ENCODE measurements at places on chromosomes 6 and 20.

GRCh38 chr20:63210011-63210605 is 5.8 kb downstream of the YTHDF1 start:
- DNase-seq, result no peak

DNA sequence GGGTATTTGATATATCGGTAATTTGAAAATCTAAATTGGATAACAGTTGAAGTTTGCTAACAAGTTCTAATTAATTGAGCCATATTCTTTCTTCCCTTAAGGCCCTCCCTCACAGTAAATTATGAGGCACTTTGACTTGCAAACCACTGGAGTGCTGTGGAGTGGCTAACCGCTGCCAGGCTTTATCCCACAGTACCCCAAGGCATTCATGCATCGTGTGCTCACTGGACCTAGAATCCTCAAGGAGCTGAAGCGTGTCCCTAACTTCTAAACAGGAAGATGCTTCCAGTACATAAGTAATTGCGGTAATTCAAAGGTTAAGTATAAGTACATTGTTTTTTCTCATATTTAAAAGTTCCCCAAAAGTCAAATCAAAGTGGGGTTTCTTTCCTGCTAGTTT is 499.9 kb downstream of the TFAP2A start:
- no peak for DNase-seq

- no peak for DNase-seq
Measured at GRCh38 chr6:45841062-45841461, 174.6 kb downstream of the CLIC5 start.

DNA sequence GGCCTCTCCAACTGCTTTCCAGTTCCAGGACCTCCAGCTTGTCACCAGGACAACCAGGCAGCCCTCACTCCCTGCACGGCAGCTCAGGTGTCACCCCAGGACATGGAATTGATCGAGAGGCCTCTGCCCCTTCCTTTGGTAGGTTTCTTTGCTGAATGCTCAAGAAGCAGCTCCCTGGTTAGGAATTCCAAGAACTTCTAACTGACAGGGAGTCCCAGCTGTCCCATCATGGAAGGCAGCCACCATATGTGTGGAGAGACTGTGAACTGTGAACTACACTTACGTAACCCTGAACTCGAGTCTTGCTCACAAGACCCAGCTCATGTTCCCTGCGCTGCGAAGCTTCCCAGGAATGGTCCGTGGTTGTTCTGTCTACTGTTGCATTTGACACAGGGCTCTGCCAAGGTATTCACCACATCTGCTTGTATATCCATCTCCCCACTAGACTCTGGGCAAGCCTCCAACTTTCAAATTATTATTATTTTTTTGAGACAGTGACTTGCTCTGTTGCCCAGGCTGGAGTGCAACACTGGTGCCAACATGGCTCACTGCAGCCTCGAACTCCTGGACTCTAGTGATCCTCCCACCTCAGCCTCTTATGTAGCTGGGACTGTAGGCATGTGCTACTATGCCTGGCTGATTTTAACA is 35.7 kb downstream of the MGME1 start:
- no peak for DNase-seq

GRCh38 chr6:117401799-117402198 is 23.9 kb downstream of the ROS1 start:
- no peak for DNase-seq

- DNase-seq, result no peak
Measured at GRCh38 chr6:108676555-108676954, 115.8 kb downstream of the FOXO3 start.

GRCh38 chr6:140485740-140486449 is 1111.4 kb upstream of the CITED2 start:
- peak; percentile 89 for DNase-seq

DNA sequence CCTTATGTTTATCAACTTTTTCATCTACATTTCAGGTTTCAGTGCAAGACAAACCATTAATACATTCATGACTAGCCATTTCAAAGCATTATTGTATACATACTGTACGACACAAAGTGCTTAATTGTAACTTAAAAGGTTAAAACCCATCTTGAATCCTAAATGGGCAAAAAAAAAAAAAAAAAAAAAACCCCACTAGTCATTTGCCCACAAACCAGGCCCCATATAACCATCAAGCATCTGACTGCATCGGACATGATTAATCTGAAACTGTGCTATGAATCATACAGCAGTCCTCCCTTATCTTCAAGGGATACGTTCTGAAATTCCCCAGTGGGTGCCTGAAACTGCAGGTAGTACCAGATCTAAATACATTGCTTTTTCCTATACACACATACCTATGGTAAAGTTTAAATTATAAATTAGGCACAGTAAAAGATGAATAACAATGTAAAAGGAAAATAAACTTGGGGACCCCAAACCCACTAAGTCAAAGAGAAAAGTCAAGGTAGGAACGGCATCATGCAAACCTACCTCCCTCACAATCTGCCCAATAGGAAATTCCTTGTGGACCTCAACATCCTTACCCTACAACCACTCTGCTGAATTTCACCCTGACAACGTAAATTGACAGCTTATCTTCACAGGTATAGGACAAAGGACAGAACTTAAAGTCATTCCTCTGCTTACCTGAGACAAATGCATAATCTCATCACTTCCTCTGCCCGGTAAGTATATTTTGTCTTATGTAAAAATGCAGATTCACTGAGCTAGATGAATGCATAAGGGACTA is 14.3 kb downstream of the B4GALT5 start:
- DNase-seq, result peak; percentile 82

DNA sequence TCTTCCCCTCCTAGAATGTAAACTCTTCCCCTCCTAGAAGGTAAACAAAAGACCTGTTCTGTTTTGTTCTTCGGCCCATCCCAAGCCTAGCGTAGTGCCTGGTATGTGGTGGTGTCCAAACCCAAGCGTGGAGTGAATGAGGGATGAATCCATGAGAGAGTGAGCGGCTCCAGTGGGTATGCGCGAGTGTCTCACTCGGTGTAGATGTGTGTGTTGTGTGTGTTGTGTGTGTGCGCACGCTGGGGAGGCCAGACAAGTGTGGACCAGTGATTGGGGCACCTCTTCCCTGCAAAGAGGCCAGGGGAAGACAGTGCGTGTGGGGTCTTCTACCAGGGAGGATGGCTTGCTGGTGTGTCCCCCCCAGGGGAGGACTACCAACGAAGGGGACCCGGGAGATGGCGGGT is 392 bp upstream of the SLC2A10 start:
- no peak for DNase-seq

DNA sequence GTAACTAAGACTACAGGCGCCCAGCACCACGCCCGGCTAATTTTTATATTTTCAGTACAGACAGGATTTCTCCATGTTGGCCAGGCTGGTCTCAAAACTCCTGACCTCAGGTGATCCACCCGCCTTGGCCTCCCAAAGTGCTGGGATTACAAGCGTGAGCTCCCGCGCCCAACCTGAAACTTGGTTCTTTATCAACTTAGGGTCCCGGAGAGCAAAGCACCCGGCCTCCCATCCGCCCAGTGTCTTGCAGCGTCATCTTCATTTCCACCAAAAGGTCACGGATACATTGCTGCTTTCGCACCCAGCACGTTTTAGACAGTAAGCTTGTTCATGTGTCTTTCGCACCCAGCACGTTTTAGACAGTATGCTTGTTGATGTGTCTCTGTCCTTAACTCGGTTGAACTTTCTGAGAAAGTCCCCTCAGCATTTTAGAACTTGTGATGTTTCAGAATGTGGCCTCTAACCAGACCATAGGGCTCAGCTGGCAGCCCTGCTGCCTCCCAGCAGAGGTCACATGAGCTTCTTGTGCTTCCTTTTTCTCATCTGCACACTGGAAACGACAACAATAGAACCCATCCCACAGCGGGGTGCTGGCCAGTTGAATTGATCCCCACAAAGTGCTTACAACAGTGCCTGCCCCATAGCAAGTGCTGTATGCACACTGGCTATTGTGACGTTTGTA is 48.8 kb downstream of the PRR18 start:
- DNase-seq, result no peak

GRCh38 chr20:1430004-1430451 is 36.6 kb downstream of the NSFL1C start:
- peak; percentile 45 for DNase-seq

DNA sequence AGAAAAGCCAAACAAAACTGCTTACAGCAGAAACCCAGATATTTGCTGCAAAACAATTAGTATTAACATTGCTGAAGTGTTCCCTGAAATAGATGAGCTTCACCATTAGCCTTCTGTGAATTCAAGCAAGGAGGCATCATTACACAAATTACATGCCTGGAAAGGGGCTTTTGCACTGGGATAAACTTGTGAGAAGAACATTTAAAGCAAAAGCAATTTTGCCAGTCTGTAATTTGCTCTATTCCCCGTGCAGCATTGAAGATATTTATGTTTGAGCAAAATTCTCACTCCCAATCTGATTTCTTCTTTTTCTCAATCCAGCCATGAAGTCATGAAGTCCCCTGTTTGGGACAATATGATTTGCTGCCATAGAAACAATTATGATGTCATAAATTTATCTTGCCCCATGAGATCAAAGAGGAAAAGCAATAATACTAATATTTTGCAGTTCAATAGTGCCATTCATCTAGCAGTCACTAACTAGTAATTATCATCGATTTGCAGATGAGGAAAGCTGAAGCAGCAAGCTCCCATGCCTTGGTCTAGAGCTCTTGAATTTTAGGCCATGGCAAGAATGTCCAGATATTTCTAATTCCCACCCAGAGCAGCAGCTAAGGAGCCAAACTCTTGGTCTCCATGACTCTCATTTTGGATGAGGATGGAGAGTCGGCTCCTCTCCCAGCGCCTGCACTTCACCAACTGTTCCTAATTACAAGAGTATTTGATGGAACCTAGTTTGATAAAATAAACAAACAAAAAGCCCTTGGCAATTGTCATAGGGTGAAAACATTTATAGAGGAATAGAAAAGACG is 49.5 kb upstream of the CCN6 start:
- DNase-seq, result no peak

- DNase-seq, result no peak
Measured at GRCh38 chr6:11902527-11902926, 109.6 kb upstream of the HIVEP1 start.

GRCh38 chr6:113979937-113980336 is 9.0 kb upstream of the HDAC2 start:
- DNase-seq, result no peak

DNA sequence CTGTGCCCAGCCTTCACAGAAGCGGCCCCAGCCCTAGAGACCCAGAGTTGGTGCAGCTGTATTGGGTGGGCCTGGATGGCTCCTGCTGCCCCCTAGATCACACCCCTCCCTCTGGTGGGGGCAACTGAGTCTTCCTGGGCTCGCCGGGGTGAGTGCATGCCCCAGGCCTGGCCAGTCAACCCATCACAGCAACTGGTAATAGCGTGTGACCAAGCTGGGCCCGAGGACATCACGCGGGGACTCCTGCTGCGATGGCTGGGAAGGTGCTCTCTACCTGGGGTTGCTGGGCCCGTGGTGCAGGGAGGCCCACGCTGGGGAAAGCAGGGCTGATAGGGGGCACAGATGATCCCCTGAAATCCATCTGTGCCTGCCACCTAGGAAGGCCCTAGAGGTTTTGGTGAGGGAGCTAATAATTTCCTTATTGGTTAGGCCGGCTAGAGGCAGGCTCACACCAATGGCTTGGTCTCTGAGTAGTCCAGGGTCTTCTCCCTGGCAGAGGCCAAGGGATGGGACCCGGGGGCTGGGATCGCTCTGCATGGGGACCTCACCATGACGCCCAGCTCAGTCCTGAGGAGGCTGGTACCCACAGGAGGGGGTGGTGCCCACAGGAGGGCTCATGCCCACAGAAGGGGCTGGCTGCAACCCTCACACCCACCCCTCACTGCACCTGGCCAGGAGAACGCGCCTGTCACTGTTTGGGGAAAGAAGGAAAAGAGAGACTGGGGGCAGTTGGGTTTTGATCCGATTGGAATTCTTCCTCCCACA is 103.9 kb downstream of the ASXL1 start:
- no peak for DNase-seq

- DNase-seq, result no peak
Measured at GRCh38 chr20:16104783-16105182, 468.5 kb downstream of the KIF16B start.

- DNase-seq, result no peak
Measured at GRCh38 chr6:40642837-40643236, 55.7 kb upstream of the LRFN2 start.

- no peak for DNase-seq
Measured at GRCh38 chr6:89057759-89058158, 22.8 kb upstream of the PNRC1 start.

DNA sequence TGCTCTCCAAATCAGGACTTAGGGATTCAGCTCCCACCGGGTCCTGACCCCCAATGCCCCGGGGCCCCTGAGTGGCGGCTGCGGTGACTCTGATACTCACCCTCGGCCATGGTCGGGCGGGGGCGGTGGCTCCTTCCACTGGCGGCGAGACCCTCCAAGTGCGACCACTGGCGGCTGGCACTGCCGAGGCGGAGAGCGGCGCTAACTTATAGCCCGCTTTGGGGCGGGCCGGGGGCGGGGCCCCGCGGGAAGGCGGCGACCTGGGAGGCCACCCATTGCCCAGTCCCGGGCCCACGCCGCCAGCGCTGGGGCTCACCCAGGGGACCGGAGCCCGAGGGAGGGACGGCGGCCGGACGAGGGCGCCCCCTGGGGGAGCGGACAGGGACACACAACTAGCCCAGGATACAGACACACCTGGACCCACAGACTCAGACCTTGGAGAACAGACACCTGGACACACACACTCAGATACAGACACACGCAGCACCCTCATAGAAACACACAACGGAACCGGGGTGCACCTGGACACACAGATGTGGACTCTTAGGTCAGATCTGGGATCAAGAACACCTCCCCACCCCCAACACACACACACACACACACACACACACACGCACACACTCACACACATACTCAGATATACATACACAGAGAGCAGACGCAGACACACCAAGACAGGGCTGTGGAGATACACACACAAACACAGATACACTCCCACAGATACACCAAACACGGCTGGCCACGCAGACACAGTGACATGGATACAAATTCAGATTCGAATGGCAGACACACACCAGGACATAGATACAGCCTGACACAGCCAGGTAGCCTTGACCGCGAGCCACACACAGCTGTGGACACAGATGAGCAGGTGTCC is at the start of gene TGM2:
TSS of gene TGM2 (minus strand) at position 182 of the 877 bp plus-strand sequence. CDS start at position 110, 72 bp downstream.
- peak; percentile 77 for DNase-seq

- DNase-seq, result no peak
Measured at GRCh38 chr20:43846516-43846905, 68.1 kb upstream of the TOX2 start.

DNA sequence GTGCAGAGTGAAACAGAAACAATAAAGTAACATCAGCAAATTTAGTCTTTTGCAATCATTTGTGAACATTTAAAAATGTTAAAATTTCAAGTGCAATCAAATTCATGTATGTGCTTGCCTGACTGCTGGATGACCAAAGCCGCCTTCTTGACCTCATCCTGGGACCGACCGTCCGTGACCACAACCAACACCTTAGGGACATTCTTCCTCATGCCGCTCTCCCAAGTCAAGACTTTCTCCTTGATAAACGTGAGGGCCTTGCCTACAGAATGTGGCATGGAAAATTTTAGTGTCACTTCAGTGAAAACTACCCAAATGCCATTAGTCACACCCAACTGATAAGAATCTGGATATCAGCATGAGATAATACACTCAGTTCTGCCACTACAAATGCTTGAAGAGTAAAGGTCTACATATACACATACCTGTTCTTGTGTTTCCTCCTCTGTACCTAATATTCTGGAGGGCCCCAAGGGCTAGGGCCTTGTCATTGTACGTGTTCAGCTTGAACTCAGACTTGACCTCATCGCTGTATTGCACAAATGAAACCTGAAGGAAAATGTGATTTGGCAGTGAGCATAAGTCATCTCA is 86.8 kb downstream of the COL12A1 start:
- DNase-seq, result no peak

GRCh38 chr20:13099676-13100075 is 90.9 kb downstream of the SPTLC3 start:
- no peak for DNase-seq

- no peak for DNase-seq
Measured at GRCh38 chr6:42025066-42025844, 25.1 kb upstream of the TAF8 start.

All from EL (cell line).